ENCODE measurements at places on chromosomes 6 and 20.

DNA sequence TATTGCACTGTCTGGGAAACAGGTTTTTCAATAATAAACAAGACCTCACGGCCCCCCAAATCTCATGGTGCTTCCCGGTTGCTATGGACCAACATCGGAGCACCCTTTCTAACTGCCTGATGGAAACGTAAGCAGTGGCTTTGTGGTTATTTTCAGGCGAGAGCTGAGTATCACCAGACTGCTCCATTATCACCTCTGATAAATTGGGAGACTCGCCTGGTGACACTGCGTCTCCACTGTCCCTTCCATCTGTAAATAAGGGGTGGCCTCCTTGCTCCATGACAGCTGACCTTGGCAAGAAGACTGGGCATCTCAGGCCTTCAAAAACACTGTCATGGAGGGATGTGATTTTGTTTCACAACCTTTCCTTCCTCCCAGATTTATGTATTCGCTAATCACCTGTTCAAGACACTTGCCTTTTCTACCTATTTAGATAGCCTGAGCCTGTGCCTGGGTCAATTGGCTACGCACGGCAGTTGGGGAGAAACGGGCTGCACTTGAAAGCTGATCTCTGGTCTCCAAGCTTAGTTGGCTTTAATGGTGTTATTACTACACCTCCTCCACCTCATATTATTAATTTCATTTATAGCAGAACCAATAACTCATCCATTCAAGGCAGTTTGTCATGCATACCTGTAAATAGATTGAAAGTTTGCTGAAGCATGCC is 17.7 kb upstream of the CDH4 start:
- DNase-seq = no peak

- peak; percentile 67 for DNase-seq
These were observed 44.3 kb upstream of the FRMD1 start for GRCh38 chr6:168123165-168123911.

- DNase-seq = peak; percentile 83
These were observed 12.2 kb upstream of the KCNK15 start for GRCh38 chr20:44733341-44734069.

DNA sequence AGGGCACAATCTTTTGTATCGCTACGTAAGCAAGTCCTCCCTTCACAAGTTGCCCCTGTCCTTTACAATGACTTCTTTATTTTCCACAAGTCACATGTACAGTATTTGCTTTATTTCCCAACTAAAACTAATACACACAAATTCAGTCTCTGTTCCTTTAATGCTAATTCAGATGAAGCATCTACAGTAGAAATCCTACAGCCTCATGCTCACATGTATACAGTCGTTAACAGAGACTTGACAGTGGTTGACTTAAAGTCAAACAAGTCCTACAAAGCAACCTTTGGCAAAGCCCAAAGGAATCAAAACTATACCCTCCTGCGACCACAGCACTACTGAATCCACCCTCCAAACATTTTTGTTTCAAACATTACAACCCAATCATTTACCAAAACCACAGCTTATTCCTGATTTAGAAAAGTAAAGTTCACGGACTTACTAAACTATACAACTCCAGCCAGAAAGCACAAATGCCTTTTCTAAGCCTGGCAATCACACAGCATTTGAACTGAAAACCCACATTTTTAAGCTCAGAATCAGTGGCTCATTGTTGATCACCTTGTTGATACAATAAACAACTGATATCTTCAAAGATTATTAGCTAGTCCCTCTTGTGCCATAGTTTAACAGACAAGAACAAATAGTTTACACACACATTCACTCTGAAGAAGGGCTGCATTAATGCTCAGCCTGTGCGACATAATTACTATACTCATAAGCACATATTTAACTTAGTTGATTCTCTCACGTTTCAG is 70.9 kb upstream of the NHSL1 start:
- DNase-seq = no peak

DNA sequence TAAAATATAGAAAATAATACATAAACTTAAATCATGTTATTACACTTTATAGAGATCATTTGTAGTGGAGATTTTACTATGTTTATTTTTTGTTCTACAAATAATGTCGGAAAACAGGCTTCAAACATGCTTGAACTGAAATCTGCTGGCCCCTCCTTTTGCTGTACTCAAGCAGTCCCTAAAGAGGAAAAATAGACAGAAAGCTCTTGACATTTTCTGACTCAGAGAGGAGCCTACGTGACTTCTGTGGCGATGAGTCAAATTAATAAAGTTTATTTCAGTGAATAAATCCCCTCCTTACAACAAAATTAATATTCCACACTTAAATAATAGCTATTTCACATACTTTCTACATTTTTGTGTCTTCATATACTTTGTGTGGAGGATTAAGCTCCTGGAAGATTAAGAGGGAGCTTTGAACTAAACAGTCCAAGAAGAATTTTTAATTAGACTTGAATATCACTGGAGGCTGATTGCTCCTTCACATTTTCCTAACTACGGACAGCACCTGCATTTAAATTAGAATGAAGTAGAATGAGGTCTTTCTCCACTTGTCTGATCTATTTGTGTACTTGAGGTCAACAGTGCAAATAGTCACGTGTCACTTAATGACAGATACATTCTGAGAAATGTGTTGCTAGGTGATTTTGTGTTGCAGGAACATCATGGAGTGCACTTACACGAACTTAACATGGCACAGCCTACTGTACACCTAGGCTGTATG is 1.7 kb upstream of the TREM1 start:
- no peak for DNase-seq

- DNase-seq = peak; percentile 35
These were observed 36.0 kb upstream of the TCP11 start for GRCh38 chr6:35177157-35177556.

Measured in mesendoderm (in vitro differentiated cells).